Skeletal muscle cell (primary cell): ENCODE measurements at places on chromosomes 7 and 10.

- no peak for DNase-seq
Observed at GRCh38 chr10:47325303-47326291, 3.3 kb downstream of the GDF2 start.

GRCh38 chr10:22316286-22317075, at the start of gene COMMD3:
TSS of gene COMMD3 (plus strand) at chr10:22316388. CDS start at chr10:22316418, 30 bp downstream.
- DNase-seq: peak; percentile 66

- DNase-seq: no peak
Observed at GRCh38 chr10:10817609-10818008, 200.1 kb upstream of the CELF2 start.

- no peak for DNase-seq
Observed at GRCh38 chr10:79468841-79469585, 23.6 kb upstream of the ZCCHC24 start.

DNA sequence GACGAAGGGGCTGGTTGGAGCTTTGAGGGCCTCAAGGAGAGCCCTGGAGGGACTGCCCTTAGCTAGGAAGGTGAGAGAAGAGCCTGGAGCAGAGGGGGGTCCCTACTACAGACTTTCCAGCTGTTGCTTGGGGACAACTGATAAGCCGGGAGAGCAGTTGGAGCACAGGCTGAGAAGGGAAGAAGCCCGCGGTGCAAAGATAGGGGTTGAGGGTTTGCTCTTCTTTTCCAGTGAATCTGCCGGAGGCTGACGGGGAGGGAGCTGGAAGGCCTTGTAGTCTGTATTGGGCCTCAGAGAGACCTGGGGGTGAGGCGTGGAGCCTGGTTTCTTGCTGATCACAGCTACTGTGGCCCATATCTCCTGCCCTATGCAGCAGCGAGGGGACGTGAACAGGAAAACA, 23.7 kb downstream of the CYP26A1 start:
- no peak for DNase-seq

- no peak for DNase-seq
Observed at GRCh38 chr7:142607351-142607750, 141.9 kb upstream of the PRSS1 start.

GRCh38 chr10:97823734-97824133, 25.9 kb upstream of the GOLGA7B start:
- no peak for DNase-seq

GRCh38 chr10:77552252-77552651, 85.4 kb downstream of the KCNMA1 start:
- no peak for DNase-seq

- no peak for DNase-seq
Observed at GRCh38 chr7:95845007-95845406, 72.7 kb downstream of the DYNC1I1 start.

- no peak for DNase-seq
Observed at GRCh38 chr10:57798830-57799229, 468.9 kb downstream of the IPMK start.

- DNase-seq: no peak
Observed at GRCh38 chr7:148693651-148694050, 5.1 kb upstream of the CUL1 start.

DNA sequence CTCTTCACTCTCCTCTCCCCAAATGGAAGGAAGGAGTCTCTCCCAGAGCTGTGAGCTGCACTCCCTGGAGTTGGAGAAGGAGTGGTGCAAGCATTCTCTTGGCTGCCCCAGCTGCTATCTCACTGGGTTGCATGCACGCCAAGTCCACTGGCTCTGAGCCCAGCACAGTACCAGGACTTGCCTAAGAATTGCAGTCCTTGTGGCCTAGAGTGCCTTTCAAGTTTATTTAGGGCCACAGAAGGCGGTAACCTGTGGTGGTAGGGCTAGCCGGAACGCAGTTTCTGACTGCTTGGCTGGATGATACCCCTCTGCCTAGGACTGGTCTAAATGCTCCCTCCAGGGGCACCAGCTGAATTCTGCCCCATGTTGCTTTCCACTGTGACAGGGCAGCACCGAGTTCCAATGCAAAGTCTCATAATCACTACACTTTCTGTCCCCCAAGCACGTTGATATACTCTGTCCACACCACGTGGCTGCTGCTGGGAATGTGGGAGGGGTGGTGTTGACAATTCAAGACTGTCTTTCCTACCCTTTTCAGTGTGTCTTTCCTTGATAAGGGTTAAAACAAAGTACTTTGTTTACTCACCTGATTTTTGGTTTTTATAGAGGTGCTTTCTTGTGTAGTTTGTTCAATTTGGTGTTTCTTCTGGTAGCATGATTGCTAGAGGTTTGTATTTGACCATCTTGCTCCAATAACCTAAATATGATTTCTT, 57.0 kb downstream of the PHTF2 start:
- no peak for DNase-seq

GRCh38 chr10:43348511-43349312, 22.7 kb upstream of the FXYD4 start:
- peak; percentile 31 for DNase-seq

DNA sequence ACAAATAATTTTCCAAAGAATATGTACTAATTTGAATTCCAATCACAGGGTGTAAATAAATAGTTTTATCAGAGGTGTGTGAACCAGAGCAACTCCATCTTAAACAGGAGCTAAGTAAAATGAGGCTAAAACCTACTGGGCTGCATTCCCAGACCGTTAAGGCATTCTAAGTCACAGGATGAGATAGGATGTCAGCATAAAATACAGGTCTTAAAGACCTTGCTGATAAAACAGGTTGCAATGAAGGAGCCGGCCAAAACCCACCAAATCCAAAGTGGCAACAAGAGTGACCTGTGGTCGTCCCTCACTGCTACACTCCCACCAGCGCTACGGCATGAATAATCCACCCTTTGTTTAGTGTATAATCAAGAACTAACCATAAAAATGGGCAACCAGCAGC, 291.7 kb upstream of the SEMA3D start:
- DNase-seq: no peak

DNA sequence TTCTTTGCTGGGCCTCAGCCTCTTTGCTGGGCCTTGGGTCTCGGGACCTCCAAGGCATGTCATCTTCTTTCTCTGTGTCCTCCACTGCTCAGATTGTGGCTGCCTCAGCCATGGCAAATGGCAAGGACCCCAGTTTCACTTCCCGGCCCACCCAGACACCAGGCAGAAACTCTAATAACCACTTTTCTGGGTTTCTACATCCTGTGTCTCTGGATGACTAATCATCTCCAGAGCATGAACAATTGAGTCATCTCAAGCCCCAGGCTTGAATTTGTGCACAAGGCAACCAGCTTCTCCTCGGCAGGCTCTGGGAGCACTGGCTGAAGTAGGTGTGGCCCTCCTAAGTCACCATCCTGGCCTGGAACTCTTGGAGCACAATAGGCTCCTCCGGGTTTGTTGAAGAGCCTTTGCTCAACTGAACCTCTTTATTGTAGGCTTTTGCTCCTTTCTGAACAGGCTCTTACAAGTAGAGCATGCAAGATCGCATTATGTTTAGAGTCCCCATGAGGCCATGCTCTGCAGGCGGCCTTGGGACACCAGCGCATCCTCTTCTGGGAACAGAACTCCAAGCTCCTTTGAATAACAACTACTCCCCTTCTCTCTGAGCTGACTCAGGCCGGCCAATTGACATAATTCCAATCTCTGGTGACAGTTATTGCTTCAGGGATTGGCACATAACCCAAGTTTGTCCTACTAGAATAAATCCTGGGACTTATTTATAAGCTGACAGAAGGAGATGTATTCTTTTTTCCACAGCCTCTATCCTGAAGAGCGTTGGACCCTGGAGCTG, 218.1 kb downstream of the WDR11 start:
- DNase-seq: no peak

DNA sequence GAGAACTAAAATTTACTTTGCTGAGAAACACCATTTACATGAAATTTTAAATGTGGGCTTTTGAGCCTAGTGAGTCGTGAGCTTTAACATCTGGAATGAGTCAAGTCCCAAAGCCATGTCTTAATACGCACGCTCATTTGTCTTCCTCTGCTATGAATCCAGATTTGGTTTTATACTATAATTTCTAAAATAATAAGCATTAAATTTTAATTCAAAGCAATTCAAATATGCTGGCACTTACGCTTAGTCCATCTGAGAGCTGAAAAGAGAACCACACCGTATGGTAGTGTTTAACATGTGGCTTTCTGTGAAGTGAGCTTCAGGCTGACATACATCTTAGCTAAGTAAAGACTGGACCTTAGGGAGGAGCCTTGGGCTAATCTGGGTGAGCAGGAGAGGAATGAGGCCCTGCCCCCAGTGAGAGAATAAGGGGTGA, 52.2 kb downstream of the CUBN start:
- no peak for DNase-seq

- no peak for DNase-seq
Observed at GRCh38 chr10:114631666-114632417, 26.2 kb downstream of the ABLIM1 start.

- no peak for DNase-seq
Observed at GRCh38 chr7:98163704-98164494, 47.3 kb upstream of the BHLHA15 start.

- no peak for DNase-seq
Observed at GRCh38 chr7:33040803-33041516, 21.6 kb downstream of the NT5C3A start.

DNA sequence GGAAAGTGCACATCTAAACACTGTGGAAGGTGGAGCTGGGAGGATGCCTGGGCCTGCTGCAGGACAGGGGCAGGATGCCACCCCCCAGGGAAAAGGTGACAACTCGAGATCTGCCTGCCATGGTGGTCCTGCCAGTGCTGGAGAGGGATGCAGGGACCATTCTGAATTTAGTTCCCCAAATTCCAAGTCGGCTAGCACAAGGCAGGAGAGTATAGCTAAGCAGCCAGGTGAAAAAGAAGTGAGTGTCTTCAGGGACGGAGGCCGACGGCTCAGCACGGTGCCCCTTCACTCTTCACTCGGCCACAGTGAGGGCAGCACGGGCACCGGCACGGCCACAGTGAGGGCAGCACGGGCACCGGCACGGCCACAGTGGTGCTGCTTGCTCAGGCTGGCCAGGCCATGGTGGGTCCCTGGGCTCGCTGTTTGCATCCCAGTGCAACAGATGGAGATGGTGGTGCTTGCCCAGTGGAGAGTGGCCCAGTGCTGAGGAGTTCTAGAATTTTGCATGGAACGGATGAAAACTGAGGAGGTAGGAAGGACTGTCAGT, 161.3 kb upstream of the SHH start:
- no peak for DNase-seq

DNA sequence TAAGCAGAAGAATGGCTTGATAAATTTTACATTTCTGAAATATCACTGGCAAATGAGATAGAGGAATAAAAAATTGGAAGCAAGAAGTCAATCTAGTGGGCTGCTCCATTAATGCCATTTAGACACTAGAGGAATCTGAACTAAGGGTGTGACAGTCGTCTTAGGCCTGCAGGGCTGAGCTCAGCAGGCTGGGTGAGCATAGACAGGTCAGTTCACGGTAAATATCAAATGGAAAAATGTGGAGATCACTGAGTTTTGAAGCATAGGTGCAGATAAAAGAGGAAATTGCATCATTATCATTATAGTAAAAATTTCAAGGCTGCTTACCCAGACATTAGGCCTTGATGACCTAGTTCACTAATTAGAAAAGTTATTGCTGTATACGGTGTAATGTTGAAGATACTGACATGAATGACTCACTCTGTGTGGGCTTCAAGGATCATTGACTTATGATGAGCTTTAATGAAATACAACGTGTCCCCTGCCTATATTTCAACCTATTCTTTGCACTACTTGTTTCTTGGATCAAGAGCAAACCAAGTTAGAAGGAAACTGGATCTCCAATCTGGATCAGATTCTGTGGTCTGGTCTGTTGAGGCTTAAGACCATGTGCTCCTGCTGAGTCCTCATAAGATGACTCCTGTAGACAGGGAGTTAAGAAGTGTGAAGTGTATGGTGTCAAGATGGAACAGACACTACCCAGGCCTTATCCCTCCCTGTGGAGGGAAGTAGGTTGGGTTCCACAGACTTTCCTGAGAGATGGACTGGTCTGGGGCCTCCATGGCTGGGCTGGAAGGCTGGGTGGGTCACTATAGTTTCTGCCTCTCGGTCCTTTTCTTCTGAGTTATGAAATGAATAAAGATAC, 3.6 kb downstream of the OR2F2 start:
- no peak for DNase-seq

GRCh38 chr7:25662841-25663800, 434.8 kb upstream of the NPVF start:
- no peak for DNase-seq

DNA sequence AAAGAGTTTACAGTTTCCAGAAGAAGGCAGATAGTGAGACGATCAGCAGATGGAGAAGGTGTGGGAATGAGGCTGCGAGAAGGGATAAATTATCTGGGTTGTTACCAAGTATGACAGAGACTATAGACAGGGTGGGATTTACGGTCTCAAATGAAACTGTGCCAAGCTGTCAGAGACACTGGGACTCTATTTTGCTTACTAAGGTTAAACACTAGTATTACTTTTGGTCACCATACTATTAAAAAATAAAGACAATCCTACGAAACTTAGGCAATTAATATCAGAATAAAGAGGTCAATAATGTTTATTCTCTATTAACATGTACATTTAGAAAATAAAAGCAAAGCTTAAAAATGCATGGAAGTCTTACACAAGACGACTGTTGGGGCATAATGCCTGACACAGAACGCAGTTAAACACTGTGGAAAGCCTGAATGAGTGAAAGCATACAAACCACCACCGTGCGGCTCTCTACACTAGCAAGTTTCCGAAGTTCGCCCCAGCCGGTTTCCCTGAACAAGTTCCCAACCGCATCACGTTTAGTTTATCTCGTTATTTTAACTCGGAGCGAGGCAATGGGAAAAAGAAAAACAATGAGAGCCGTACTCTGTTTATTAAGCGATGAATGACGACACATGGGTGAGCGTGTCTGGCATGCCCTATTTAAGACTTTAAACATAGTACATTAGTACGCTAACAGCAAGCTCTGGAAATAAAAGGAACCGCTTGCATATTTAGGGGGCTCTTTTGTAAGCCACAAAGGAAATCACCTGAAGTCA, 909 bp upstream of the CC2D2B start:
- peak; percentile 11 for DNase-seq

GRCh38 chr7:80726666-80727065, 88.2 kb downstream of the CD36 start:
- DNase-seq: no peak

- no peak for DNase-seq
Observed at GRCh38 chr10:78513330-78513729, 479.7 kb downstream of the RPS24 start.

DNA sequence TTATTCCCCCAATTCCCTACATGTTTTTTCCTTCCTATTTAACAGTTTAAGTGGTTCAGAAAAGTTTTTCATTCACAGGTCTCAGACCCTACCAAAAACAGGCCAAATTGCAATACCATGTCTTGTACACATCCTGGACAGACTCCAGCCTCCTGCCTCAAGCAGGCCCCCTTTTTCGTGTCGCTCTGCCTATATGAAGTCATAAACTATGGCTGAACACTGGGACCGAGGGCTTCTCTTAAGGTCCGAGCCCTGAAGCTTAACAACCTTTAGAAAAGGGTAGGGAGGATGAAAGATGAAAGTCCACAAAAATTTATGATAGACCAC, 1.4 kb downstream of the FBXW4 start:
- DNase-seq: no peak
